Stomach (tissue), 19 donors: ENCODE measurements at places on chromosomes 1 and 21.

- no peak for DNase-seq
Measured at GRCh38 chr1:77543822-77544448, 138.5 kb downstream of the ZZZ3 start.

DNA sequence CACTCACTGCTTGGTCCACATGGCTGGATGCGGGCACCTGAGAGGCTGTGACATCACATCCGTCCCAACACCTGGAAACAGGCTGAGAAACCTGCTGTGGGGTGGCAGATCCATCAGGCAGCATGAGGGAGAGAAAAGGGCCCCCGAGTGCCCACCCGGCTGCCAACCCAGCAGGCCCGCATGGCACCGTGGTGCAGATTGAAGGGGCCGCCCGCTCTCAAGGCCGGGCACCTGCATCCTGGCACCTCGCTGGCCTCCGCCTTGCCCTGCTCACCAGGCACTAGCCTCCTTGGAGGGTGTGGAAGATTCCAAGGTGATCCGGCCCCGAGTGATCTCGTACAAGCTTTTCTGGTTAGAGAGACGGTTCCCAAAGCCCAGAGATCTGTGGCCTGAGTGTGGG is 110.5 kb downstream of the PRDM16 start:
- no peak for DNase-seq

DNA sequence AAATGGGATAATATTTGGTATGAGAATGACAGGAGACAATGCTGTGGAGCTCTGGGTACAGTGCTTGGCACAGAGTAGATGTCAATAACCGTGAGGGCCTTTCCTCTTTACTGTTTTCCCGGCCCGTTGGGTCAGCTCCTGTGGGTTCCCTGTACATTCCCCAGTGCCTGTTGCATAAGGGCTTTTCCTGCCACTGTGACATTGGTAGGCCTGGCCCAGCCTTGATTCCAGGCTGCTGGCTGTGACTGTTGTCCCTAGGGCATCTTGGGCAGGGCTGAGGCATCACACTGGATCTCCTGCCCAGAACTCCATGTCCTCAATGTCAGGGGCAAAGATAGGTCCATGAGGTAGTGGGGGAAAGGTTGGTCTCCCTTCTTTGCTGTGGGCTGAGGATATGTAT is 25.8 kb upstream of the MYCL start:
- no peak for DNase-seq

GRCh38 chr21:29133796-29134195 is 3.4 kb downstream of the MAP3K7CL start:
- no peak for DNase-seq

GRCh38 chr1:224629965-224630364 is 13.8 kb downstream of the CNIH3 start:
- no peak for DNase-seq

GRCh38 chr1:53331446-53332185 is 3.7 kb upstream of the LRP8 start:
- DNase-seq: no peak

GRCh38 chr1:56077206-56077605 is 502.2 kb downstream of the PLPP3 start:
- DNase-seq: peak; percentile 30

GRCh38 chr21:36828891-36829515 is 130.1 kb downstream of the SIM2 start:
- no peak for DNase-seq

DNA sequence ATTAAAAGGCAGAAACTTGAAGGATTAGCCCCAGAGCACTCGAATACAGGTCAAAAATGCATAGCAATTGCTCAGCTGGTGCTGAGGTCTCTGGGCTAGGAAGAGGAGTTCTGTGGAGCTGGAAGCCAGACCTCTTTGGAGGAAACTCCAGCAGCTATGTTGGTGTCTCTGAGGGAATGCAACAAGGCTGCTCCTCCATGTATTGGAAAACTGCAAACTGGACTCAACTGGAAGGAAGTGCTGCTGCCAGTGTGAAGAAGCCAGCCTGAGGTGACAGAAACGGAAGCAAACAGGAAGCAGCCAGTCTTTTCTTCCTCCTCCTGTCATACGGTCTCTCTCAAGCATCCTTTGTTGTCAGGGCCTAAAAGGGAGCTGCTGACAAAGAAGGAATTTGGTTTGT is 233.4 kb upstream of the FGGY start:
- DNase-seq: no peak

- no peak for DNase-seq
Measured at GRCh38 chr21:39456665-39457064, 4.9 kb downstream of the SH3BGR start.

DNA sequence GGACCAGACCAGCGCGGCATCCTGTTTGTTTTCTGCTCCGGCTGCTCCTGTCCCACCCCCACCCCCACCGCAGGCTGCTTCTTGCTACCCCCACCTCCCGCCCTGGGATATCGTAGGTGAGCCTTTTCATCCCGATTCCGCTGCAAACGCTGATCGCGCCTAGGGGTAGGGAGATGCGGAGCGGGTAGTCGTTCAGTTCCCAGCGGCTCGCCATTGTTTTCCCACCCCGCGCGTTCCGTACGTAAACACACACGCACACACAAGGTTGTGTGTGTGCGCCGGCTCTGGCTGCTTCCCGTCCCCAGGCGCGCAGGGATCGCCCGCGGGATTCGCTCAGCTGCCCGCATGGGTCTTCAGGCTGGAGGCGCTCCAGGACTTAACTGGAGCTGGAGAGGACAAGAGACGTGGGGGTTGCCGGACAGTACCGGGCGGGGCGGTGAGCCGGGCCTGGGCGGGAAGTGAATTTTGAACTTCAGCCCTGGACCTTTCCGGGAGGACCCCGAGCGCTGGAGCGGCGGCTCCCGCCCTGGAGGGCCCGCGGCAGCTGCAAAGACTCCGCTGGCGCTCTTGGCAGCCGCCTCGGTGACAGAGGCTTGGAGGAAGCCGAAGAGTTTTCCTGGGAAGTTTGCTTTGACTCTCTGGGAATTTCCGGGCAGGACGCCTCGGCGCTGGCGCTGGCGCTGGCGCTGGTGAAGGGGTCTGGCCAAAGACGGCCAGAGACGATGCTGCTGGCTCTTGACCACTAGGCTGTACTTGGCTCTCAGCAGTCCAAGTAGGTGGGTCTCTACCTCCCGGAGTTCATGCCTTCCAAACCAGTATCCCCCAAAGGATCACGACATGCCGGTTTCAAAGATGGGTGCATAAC is 1.6 kb downstream of the SOX13 start:
- DNase-seq: peak; percentile 90

GRCh38 chr1:154213274-154213673 is 7.1 kb upstream of the CFAP141 start:
- no peak for DNase-seq

DNA sequence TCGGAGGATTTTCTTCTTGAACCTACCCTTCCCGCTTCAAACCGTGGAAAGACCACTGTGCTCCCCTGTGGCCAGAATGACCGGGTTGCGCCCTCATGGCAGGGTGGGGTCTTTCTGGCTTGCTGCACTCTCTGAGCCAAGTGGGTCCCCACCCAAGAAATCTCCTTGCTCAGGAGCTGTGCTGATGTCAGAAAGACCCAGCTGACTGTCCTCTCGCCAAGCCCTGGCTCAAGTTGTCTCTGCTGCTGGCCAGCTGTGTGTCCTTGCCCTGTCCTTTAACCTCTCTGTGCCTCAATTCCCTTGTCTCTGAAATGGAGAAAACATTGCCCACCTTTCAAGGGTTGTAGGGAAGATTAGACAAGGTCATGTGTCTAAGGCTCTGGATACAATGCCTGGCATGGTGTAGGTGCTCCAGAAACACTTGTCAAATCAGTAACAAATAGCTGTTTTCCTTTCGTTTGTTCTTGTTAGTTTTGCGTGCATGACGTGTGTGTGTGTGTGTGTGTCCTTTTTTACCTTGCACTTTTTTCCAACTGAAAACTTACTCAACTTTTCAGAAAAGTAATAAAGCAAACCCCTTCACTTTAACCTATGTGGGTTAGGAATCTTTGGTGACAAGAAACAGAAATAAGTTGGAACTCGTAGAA is 41.1 kb upstream of the RPL11 start:
- DNase-seq: no peak

- DNase-seq: peak; percentile 34
Measured at GRCh38 chr1:53172426-53173128, 24.0 kb upstream of the CPT2 start.

GRCh38 chr1:164930241-164930640 is 371.3 kb downstream of the PBX1 start:
- DNase-seq: no peak

- peak; percentile 65 for DNase-seq
Measured at GRCh38 chr1:1001057-1001783, 1.3 kb upstream of the HES4 start.

DNA sequence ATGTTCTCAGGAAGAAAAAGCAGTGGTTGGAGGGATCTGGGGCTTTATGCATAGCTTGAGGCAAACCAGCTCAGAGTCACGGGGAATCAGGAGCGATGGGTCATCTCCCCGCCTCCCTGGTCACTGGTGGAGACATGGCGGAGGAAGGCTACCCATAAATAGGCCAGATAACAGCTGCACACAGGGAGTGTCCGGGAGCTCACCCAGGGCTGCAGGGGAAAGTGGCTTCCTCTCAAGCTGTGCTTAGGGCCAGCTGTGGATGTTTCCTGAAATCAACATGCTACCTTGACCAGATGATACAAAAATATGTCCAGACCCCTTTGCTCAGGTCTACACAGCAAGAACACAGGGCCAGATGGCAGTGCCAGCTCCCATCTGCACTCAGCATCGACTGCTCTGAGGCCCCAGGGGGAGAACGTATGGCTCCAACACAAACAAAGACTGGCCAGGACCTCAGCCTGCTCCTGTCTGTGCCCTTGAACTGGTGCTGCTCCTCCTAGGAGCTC is 27.1 kb upstream of the RERE start:
- peak; percentile 47 for DNase-seq
